ENCODE measurements at places on chromosomes 6 and 20. TPM values are rescaled to one million over a fixed set of nuclear protein-coding genes. Genes with fewer than 3 reads are reported as not detected.
A peak's percentile ranks its signal among the peaks of the same experiment; 100 is the strongest.

DNA sequence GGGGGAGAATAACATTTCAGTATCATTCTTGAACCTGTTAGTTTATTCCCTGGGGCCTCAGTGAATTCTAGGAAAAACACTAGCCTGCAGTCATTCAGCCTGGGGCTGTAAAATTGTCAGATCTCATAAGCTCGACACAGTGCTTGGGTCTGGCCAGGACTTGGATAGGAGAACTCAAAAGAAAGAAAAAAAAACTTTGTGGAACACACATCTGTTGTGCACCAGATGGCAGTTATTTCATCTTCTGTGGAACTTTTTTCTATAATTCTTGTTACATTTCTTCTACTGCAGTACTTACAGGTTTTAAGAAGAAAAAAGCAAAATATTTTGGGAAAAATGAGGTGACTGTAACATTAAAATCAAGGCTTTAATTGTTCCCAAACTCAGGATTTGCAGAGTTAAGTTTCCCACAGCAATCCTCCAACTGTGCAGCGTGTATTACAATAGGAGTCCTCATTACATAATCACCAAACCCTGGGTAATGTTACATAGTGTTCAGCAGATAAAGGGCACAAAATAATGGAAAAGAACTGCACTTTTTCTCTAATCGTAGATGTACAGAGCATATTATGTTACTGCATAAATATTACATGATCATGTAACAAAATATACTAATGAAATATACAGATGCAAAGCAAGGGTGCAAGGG, 531.1 kb upstream of the CITED2 start:
- no peak for DNase-seq

GRCh38 chr20:61644378-61645076, 392.5 kb downstream of the CDH4 start:
- DNase-seq, result peak; percentile 33

The MLN gene
- not detected for total RNA-seq

GRCh38 chr6:136351518-136352110, 62.0 kb upstream of the BCLAF1 start:
- DNase-seq, result no peak

The BLCAP gene
- total RNA-seq, result 54.2 TPM

The SGK2 gene
- total RNA-seq, result 3.2 TPM

- DNase-seq, result no peak
These were observed 14.6 kb upstream of the AARS2 start for GRCh38 chr6:44327760-44328159.

- no peak for DNase-seq
These were observed 76.8 kb downstream of the SAMD5 start for GRCh38 chr6:147585256-147585655.

The TREML2 gene
- total RNA-seq, result 0.65 TPM

DNA sequence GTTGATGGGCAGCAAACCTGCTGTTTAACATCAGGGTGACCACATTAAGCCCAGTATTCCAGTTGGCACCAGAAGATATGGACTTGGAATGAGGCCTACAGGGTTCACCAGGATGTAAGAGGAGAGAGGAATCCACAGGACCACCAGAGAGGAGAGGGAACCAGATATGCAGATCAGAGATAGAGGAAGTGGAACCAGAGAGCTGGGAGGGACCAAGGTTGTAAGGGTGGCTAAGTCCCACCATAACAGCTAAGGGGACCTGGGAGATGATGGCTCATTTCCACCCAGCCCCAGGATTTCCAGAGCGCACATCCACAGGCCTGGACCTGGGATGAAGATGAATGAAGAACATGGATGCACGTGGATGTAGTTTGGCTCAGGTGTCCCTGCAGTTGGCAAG, 11.1 kb downstream of the BTN2A1 start:
- DNase-seq, result no peak

The SOX12 gene
- total RNA-seq, result 6.8 TPM

The CDSN gene
- total RNA-seq, result 0.06 TPM

The KCNK5 gene
- 22.0 TPM for total RNA-seq

DNA sequence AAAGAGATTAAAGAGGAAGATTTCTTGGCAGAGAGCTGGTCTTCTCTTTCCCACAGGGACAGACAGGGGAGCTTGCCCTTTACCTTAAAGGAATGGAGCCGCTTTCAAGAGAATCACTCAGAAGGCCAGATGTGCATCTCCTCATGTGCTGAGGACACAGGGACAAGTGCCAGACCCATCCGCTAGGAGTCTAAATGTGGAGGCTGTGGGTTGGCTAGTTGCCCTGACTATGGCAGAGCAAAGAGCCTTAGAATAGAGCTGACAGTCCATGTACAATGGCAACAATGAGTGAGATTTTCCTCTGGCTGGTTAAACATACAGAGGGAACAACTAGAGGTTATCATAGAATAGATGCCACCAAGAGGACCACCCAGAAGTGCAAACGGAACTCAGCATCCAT, 7.3 kb upstream of the DOK5 start:
- peak; percentile 10 for DNase-seq

- DNase-seq, result no peak
These were observed 13.5 kb downstream of the HAO1 start for GRCh38 chr20:7926767-7927166.

GRCh38 chr6:76420094-76420493, 347.6 kb upstream of the IMPG1 start:
- DNase-seq, result no peak

The EPHA7 gene
- total RNA-seq, result 6.3 TPM

GRCh38 chr20:64112691-64113443, 5.5 kb upstream of the NPBWR2 start:
- no peak for DNase-seq

The BANF2 gene
- total RNA-seq, result not detected

GRCh38 chr6:11796829-11797228, 18.2 kb upstream of the ADTRP start:
- DNase-seq, result no peak

The HUS1B gene
- 3.0 TPM for total RNA-seq

The TAPBP gene
- total RNA-seq, result 155 TPM

All from lung (tissue), 17 donors.